IPS-NIHi11 (cell line): ENCODE measurements at places on chromosomes 2 and 18.

GRCh38 chr2:140529706-140530105, 1601.1 kb downstream of the LRP1B start:
- no peak for DNase-seq

GRCh38 chr2:96399342-96400048, 63.9 kb downstream of the NCAPH start:
- peak; percentile 47 for DNase-seq

DNA sequence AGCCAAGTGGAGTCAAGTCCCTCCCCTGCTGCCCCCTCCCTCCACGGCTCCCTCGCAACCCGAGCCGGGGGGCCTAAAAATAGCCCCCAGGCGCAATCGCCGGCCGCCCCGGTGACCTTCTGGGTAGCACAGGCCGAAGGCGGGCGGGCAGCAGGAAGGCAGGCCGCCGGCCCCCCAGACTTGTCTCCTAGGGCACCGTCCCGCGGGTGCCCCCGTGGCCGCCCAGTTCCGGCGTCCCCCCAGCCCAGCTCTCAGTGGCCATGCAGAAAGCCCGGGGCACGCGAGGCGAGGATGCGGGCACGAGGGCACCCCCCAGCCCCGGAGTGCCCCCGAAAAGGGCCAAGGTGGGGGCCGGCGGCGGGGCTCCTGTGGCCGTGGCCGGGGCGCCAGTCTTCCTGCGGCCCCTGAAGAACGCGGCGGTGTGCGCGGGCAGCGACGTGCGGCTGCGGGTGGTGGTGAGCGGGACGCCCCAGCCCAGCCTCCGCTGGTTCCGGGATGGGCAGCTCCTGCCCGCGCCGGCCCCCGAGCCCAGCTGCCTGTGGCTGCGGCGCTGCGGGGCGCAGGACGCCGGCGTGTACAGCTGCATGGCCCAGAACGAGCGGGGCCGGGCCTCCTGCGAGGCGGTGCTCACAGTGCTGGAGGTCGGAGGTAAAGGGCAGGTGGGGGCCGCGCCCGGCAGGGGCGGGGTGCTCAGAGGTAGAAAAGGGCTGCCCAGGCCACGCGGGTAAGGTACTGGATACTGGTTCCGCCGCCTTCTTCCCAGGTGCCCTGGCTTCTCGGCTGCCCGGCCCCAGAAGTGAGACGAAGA, at the start of gene SPEG:
SPEG (plus strand) TSS at position 126 of the 808 bp plus-strand sequence; CDS start at position 261, 135 bp downstream.
- DNase-seq, result peak; percentile 60

- DNase-seq, result no peak
Observed at GRCh38 chr18:76572518-76573247, 77.6 kb upstream of the ZNF516 start.

DNA sequence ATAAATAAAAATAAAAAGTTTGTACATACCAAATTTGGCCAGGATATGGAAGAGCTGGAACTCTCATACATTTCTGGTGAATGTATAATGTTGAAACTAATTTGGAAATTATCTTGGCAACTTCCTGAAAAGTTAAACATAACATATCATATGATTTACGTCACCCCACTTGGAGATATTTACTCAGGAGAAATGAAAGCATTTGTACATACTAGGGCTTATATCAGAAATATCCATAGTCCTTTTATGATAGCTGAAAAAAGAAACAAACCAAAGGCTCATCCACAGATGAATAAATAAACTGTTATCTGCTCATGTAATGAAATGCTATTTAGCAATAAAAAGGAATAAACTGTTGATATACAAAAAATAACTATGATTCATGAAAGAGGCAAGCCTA, 318.2 kb upstream of the NRXN1 start:
- no peak for DNase-seq
